Muscle of back (tissue), 13 donors: ENCODE measurements at places on chromosomes 12 and 14.

GRCh38 chr14:88430976-88431375, 45.5 kb downstream of the SPATA7 start:
- no peak for DNase-seq

DNA sequence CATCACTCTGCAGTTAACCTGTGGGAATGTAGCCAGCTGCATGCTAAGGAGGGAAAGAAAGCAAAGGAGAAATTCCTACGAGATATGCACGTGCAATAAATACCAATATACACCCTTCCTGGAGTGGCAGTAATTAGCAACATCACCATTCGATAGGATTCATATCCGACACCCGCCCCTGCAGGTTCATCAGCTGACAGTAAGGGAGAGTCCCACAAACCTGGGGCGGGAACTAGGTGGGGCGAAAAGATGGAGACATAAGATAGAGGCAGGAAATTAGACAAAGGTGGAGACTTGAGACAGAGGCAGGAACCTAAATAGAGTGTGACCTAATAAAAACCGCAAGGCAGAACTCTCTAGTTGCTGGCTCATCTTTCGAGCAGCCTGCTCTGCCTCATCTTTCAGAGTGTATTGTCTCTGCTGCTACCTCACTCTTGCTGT, 51.6 kb downstream of the PLEKHG3 start:
- DNase-seq = no peak

- peak; percentile 46 for DNase-seq
Observed at GRCh38 chr12:10385166-10385613, 4.7 kb downstream of the KLRK1 start.

GRCh38 chr14:63046339-63047268, 1.3 kb upstream of the KCNH5 start:
- no peak for DNase-seq

- DNase-seq = no peak
Observed at GRCh38 chr12:2008677-2009076, 4.4 kb upstream of the DCP1B start.

DNA sequence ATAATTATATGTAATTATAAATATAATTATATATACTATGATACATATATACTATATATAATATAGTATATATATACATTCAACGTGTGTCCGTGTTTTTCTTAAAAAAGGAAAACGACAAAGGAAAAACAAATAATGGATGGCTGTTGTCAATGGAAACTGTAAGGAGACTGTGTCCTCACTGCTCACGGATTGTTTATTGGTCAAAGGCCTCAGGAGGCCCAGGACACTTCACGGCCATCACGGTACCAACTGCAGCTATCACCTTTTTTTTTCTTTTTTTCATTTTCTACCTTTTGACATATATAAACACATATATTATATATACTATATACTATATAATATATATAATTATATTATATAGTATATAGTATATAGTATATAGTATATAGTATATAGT, 113.4 kb downstream of the SPTSSA start:
- DNase-seq = no peak

DNA sequence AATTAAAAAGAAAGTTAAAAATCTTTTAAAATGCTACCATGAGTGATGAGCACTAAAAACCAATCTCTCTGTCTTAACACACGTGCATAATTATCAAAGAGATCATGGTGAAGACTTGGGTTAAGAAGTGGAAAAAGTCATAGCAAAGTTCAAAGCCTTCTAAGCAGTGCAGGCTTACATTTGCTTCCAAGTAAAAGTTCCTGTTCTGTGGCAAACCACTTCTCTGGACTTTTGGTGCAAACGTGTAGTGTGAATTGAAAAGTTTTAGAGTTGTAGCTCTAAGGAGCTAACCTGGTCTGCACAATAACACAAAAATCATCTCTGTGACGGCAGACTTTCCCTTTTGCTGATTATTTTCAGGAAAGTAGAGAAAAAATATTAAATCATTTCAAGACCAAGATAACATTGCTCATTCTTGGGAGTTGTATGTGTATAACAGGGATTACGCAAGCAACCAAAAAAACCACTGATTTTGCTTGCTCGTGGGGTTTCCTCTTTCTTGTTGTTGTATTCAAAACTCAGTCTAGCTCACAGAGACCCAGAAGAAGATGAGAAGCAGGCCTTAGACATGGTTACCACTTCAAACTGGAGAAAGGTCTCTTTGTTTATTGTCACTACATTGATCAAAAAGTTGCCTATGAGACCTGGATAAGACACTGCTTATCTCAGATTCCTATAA, 2.3 kb upstream of the GLIPR1 start:
- peak; percentile 39 for DNase-seq

DNA sequence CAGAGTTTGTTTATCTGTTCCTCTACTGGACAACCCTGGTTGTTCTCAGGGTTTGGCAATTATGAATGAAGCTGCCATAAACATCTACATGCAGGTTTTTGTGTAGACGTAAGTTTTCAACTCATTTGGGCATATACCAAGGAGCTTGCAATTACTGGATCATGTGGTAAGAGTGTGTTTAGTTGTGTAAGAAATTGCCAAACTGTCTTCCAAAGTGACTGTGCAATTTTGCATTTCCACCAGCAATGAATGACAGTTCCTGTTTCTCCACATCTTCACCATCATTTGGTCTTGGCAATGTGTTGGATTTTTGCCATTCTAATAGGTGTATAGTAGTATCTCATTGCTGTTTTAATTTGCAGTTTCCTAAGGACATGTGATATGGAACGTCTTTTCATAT, 39.8 kb upstream of the FBXO33 start:
- no peak for DNase-seq

GRCh38 chr12:15427913-15428312, 105.6 kb downstream of the PTPRO start:
- no peak for DNase-seq

DNA sequence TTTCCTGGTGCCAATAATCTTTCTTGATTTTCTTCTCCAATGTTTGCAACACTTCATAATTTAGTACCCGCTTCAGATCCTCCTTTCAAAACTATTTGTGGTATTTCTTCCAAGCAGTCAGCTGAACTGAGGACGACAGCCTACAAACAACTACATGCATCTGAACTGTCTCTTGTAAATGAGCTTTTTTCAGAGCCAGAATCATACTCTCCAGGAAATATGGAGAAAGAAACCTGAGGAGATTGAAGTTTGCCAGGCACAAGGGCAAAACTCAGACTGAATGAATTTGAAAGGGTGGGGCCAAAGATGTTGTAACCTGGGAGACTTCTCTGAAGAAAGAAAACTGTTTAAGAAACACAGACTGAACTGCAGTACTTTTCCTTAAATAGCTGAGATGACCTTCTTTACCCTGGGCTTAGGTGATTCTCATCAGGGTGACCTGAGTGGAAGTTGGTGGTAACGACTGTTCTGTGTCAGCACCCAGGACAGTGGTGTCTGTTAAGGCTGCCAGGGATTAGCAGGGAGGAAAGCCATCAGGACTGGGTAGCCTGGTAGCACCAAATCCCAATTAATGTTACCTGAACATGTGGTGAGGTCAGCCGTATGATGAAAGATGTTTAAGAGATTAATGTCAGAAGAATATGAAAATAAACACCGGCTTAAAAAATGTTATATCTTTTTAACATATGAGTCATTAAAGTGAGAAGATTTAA, 95.0 kb downstream of the TGFB3 start:
- DNase-seq = no peak

- no peak for DNase-seq
Observed at GRCh38 chr14:61218157-61218556, 63.0 kb downstream of the TMEM30B start.

DNA sequence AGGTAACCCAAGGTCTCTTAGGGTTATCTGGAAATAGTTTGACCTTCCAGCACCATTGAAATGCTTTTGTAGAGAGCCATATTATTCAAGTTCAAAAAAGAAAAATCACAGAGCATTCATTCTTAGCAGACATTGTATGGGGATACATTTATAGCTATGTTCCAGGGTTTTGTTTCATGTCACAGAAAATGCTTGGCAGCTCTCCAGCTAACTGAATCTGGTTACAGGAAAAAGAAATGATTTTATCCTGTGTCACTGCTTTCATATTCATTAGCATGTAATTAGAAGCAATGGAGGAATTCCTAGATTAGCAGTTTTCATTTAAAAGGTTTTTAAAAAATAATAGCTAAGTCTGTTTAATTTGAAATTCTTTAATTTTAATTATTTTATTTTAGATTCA, 78.9 kb downstream of the SNAPC1 start:
- DNase-seq = peak; percentile 61

DNA sequence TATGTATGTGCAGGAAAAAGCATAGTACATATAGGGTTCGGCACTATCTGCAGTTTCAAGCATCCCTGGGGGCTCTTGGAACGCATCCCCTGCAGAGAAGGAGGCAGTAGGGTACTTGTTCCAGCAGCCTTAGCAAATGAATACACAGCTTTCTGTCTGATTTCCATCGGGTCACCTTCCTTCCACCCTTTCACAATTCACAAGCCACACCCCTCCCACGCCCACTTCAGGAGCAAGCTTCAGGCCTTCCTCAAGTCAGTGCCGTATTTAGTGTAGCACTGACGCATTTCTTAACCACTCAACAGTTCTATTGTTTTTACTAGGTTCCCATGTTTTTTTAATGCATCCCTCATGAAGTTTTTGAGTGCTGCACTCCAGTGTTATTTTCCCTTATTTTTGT, 64.2 kb downstream of the CLMN start:
- DNase-seq = no peak

DNA sequence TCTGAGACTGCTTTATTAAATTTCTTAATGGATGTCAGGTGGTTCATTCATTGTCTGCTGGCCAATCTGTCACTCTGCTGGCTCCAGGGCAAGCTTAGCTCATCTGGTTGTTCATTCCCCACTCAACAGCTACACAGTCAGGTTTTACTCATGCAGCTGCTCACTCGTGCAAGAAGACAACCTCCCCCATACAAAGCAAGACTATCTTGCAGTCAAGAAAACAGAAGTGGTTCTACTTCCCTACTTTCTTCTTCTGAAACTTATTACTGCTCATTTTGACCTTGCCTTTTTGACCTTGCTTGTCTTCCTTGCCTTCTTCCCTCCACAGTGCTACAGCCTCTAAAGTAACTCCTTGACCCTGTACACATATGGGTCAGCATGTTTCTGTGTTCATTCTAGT, 277.9 kb downstream of the SSPN start:
- no peak for DNase-seq

DNA sequence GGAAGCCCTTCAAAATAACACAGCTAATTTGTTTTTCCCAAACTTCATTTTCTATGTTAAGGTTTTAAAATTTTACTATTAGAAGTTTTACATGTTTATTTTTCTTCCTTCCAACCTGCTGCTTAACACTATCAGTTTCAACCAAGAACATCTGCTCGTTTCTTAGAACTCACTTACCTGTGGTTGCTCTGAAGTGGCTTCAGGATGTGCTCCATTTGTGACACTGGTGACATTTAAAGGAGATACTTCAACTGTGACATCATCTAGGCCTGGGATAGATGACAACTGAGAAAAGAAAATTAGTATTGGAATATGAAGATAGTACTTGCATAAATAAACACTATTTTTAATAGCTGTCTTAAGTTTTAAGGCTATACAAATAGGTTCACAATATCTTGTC, 17.9 kb downstream of the WASHC3 start:
- no peak for DNase-seq

DNA sequence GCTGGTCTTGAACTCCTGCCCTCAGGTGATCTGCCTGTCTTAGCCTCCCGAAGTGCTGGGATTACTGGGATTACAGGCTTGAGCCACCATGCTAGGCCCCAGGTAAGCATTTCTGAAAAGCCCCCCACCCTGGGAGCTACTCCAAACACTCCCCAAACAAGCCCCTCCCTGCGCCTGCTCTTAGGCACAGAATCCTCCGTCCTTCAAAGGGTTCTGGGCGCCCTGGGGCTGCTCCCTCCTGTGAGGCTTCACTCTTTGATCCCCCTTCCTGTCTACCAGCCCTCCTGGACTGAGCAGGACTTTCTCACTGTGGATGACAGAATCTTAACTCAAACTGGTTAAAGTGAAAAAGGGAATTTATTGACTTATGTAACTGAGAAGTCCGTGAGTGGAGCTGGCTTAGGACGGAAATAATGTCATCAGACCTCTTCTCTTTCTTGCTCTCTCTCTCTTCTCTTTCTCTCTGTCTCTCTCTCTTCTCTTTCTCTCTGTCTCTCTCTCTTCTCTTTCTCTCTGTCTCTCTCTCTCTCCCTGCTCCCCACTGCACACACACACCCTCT, 66.9 kb upstream of the CLMN start:
- no peak for DNase-seq

- DNase-seq = no peak
Observed at GRCh38 chr14:102390064-102390855, 27.5 kb downstream of the TECPR2 start.

- DNase-seq = no peak
Observed at GRCh38 chr12:91947459-91947858, 198.2 kb downstream of the BTG1 start.

GRCh38 chr14:61064210-61064609, 83.2 kb downstream of the SLC38A6 start:
- no peak for DNase-seq

DNA sequence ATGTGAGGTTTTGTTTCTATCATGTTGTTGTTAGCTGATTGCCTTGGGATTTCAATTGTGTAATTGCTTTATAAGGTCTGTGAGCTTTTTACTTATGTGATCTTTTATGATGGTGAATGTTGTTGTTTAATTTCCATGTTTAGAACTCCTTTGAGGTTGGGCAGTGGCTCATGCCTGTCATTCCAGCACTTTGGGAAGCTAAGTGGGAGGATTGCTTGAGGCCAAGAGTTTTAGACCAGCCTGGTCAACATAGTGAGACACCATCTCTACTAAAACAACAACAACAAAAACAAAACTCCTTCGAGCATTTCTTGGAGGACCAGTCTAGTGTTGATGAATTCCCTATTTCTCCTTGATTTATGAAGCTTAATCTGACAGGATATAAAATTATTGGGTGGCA, 102.1 kb upstream of the PMCH start:
- no peak for DNase-seq

DNA sequence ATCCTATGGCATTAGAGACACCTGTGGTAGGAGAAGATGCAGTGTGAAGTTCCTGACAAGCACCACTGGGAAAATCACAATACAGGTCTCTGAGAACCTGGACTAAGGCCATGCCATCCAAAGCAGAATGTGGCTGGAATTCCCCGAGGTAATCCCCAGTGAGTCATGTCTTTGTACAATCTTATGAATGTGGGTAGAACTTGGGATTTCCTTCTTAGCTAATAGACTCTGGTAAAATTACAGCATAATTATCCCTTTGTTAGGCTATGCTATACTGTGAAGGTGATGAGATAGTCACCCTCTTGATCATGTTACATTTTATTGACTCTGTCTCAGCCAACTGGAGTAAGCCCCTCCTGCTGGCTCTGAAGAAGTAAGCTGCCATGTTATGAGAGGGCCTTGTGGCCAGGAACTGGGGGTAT, 224.3 kb upstream of the DCN start:
- DNase-seq = no peak

- DNase-seq = no peak
Observed at GRCh38 chr12:63362791-63363190, 211.8 kb upstream of the AVPR1A start.

- DNase-seq = no peak
Observed at GRCh38 chr14:39967885-39968284, 535.7 kb upstream of the FBXO33 start.

DNA sequence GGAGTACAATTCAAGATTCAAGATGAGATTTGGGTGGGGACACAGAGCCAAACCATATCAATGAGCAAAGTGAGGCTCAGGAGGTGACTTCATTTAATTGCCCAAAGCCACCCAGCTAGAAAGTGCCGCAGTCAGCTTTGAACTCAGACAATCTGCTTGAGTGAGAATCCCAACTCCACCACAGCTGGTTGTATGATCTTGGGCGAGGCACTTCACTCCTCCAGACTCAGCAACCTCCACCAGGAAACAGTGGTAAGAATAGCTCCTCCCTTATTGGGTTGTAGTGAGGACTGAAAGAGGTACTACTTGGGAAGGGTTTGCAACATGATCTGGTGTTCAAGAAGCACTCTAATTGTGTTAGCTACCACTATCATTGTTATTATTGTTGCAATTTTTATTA, 129.2 kb upstream of the RFLNA start:
- DNase-seq = no peak
